AML-193 (cell line): ENCODE measurements at places on chromosomes 6 and 20.

GRCh38 chr20:58069207-58069606 is 159.2 kb downstream of the ANKRD60 start:
- DNase-seq, result no peak

DNA sequence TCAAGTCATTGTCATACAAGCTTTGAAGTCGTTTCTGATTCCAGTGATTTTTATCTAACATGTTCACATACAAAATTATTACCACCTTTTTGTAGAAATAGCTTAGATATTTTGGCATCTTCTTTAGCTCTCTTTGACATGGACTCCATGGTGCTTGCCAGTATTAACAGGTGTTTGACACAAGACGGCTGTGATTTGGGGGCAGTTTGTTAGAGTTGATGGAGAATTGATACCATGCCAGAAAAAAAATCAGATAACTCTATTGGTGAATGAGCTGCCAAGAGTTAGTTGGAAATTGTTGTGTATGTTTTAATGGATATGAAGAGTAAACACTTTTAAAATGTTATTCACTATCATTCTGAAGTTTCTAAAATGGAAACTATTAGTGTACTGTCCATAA is 146.6 kb upstream of the LAMP5 start:
- DNase-seq, result no peak

DNA sequence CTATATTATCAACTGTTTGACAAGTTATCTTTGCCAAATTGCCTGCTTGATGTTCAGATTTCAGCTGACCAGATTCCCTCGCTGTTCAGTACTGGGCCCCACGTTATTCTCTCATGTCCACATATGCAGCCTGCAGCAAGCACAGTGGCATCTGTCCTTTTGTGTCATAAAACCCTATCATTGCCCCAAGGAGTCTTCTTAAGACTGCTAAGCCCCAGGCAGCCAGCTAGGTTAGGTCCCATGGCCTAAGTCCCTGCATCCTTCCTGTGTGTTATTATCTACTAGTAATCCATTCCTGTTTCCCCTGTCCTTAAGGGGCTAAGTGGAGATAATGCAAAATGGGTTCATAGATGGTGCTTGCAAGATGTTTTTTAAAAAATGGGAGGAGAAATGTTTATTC is 7.2 kb downstream of the KDM1B start:
- DNase-seq, result no peak

DNA sequence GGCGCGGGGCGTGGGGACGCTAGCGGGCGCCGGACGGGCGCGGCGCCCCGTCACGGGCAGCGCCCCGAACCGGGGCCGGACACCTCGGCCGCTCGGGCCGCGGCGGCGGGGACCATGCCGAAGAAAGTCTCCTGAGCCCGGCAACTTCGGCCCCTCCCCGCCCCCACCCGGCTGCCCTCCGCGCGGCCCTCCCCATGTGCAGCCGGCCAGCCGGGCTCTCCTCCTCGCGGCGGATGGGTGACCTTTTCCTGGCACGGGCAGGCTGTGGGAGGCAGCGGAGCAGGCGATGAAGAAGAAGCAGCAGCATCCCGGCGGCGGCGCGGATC is 278 bp downstream of the UST start:
- no peak for DNase-seq

DNA sequence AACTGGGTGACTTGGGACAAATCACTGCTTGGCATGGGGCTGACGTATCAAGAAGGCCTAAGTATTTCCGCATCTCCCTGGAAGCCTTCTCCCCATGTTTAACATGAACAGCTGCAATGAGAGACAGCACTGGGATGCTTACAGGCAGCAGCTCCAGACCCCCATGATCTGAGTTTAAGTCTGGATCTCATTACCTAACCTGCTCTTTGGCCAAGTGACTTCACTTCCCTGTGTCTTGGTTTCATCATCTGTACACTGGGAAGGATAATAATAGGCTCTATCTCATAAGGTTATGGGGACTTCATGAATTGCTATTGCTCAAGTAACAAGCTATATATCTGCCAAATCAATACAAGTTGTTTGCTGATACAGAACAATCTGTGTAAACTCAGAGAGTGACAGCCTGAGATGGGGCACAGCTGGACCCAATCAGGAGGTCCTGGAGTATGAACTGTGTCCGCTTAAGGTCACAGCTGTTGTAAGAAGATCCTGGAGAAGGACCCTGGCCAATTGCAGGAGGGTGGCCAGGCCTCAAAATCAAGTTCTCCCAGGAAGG is 56.0 kb downstream of the TGM2 start:
- no peak for DNase-seq

GRCh38 chr20:51374961-51375360 is 167.6 kb downstream of the NFATC2 start:
- DNase-seq, result no peak

DNA sequence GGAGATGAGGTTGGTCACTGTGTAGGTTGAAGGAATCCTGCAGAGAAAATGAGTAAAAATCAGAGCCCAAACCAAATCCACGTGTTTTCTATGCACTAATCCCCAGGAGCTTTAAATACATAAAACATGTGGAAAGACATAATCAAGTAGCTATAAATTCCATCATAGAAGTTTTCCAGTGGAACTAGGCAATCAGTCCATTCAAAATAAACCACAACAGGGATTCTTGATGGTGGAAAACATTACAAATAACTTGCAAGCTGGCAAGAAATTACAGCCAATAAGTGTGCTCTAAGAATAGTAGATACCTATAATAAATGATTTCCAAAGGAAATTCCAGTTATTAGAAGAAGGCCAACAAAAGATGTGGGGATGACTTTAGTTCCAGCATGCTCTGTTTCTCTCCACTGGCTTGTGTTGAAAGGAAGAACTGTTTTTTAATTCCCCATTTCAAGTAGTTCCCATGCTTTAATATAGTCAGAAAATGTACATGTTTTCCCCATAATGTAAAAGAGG is 49.8 kb upstream of the ADGRG6 start:
- DNase-seq, result no peak

GRCh38 chr6:79543886-79544285 is 6.7 kb upstream of the LCA5 start:
- no peak for DNase-seq

DNA sequence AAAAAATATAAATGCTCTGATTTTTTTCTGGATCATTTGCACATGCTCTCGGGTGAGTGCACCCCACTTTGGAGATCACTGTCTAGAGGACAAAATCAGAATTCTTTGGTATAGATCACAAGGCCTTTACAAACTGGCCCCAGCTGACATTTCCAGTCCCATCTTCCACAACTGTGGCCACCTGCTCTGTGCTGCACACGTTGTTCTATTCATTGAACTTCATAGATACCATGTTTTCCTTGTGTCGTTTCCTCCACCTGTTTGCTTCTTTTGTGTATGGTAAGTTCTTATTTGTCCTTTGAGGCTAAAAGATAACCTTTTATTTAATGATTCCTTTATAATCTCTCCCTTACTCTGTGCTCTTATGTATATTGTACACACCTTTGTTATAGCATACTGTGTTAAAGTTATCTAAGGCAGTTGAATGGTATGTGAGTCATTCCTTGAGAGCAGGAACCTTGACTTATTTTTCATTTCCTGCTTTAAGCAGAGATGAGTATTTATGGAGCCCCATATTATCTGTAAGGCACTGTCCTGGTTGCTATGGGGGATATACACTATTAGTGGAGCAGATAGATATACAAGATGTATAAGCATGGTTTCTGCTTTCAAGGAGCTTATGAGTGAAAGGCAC is 12.0 kb upstream of the SLC17A5 start:
- DNase-seq, result no peak

DNA sequence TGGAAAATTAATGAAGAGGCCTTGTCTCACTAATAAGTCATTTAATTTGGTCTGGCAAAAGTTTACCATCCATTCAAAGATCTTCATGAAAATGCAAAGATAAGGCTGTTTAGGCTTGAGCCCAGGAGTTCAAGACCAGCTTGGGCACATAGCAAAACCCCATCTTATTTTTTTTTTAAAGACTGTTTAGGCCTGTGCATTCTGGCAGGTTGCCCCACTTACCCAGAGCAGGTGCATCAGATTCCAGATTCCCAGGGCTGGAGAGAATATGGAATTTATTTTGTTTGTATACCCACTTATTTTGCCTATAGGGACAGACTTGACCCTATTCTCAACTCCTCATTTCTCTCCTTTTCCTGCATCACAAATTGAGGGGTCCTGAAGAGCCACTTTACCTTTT is 5.7 kb downstream of the FOXO3 start:
- DNase-seq, result no peak

DNA sequence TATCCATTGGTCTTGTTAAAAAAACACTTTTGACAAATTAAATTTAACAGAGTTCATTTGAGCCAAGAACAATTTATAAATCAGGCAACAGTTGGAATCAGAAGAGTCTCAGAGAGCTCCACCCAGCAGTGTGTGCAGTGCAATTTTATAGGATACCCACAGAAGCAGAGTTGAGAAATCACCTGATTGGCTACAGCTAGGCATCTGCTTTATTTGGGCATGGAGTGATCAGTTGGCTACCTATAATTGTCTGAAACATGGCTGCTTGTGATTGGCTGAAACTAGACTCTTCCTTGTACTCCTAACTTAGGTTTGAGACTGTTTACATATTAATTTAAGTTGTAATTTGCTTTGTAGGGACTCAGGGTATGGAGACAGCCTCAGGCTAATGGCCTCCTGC is 12.0 kb downstream of the PGK2 start:
- DNase-seq, result no peak

- DNase-seq, result no peak
Measured at GRCh38 chr20:51111290-51111689, 88.4 kb upstream of the KCNG1 start.

- DNase-seq, result no peak
Measured at GRCh38 chr6:25640446-25640845, 11.6 kb upstream of the SCGN start.

DNA sequence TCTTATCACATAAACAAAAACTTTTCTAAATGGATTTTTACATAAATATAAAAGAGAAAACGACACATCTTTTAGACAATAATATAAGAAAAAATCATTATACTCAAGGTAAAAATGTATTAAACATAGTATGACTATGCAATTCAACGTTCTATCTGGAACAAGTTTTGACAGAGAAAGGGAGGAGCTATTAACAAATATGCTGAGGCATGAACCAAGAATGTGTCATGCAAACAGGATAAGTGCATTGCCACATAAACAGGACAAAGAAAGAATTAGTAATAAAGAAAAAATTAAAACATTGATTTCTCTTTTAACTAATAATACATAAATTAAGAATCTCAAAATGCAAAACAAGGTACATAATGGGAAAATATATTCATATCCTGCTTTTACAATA is 1353.4 kb upstream of the GJE1 start:
- DNase-seq, result no peak

- no peak for DNase-seq
Measured at GRCh38 chr6:107737397-107737793, 86.7 kb downstream of the SCML4 start.

- no peak for DNase-seq
Measured at GRCh38 chr6:83708546-83708969, 343 bp downstream of the SNAP91 start.

DNA sequence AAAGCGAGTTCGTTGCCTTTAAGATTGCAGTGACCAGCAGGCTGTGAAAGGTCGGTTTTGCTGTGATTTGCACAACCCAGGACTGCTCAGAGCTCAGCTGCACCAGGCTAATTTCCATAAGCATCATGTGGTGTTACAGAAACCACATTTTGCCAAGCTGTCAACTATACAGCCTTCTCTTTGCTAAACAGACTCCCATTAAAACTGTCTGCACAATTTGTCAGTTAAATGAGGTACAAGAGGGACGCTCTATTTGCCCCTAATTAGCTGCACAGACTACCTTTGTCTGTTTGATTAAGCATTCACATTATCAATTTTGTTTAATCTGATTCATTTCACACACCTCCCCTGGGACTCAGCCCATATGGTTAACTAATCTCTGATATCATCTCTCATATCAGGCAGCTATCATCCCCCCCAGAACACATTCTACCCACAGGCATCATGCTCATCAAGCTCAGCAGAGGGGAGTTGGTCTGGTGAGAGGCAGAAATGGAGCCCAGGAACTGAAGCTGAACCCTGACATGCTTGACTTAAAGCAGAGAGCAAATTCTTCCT is 62.1 kb downstream of the OLIG3 start:
- DNase-seq, result no peak

- DNase-seq, result no peak
Measured at GRCh38 chr6:168691774-168692173, 250.8 kb downstream of the SMOC2 start.

- DNase-seq, result no peak
Measured at GRCh38 chr6:4039348-4039747, 39.6 kb downstream of the FAM217A start.

- no peak for DNase-seq
Measured at GRCh38 chr6:33172688-33173534, 19.4 kb downstream of the COL11A2 start.

DNA sequence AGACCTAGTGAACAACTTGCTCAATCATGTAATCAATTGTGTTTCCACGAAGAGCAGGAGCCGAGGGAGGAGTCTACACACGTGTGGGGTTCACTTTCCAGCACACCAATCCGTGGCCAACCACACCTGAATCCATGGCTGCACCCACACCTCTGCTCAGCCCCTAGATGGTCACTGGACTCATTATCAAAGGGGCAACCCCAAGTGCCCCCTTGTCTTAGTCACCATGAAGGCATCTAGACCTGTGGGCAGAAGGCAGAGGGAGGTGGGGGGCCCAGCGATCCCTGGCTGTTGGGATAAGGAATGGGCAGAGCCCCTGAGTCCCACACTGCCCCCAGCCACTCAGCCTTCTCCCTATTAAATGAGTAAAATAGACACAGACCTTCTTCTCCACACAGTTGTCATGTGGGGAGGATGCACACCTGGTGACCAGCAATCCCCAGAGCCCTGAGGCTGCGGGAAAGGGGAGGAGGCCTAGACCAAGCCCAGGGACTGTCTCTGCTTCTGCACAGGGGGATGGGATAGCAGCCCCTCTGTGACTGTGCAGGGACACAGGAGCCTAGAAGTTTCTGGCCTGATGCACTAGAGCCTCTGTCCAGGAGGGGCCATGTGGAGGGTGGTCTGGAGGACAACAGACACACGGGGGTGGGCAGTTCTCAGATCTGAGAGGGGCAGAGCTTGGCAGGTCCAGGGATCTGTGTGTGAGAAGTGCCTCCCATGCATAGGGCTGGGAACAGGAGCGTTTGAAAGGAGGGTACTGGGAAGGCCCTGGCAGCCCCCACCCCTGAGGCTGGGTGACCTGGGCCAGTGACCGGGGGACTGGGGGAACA is 1.9 kb upstream of the RAET1L start:
- DNase-seq, result no peak

DNA sequence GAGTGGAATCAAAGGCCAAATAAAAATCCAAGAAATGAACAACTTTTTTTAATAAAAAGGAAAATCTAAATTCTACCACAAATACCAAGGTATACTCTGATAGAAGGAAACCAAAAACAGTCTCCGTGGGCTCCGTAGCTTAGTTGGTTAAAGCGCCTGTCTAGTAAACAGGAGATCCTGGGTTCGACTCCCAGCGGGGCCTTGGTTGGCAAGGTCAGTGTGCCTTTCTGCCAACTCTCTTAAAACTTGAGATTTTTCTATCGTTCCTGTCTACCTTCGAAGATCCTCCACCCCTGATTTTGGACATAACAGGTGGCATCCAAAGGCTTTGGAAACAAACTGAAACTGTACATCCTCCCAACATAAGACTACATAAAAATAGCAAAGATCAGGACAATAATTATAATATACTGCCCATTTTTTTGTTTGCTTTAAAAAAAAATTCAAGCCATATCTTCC is 197.9 kb downstream of the TRIM27 start:
- no peak for DNase-seq

- DNase-seq, result no peak
Measured at GRCh38 chr20:37209193-37209592, 29.8 kb upstream of the MROH8 start.

GRCh38 chr6:134626086-134626485 is 308.2 kb upstream of the SGK1 start:
- DNase-seq, result no peak
